Tibial nerve (tissue), 4 donors: ENCODE measurements at places on chromosomes 7 and 10.

- no peak for DNase-seq
These were observed 74.5 kb upstream of the VKORC1L1 start for GRCh38 chr7:65798111-65799075.

DNA sequence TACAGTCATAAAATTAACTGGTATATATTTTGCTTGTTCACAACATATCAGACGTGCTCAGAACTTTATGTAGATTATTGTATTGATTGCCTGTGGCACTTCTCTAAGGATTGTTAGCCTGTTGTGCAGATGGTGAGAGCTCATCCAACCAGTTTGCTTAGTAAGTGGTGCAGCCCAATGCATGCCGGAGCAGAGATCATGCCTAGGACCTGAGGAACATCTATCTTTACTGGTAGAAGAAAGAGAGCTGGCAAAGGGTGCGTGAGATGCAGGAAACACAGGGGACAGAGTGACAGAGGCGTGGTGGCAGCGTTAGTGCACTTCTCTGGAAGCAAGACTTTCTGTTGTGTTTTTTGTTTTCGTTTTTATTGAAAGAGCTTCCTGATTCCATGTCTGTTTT, 35.9 kb downstream of the CCM2 start:
- DNase-seq: no peak

- DNase-seq: no peak
These were observed 319.1 kb downstream of the KIF20B start for GRCh38 chr10:90020506-90020905.

DNA sequence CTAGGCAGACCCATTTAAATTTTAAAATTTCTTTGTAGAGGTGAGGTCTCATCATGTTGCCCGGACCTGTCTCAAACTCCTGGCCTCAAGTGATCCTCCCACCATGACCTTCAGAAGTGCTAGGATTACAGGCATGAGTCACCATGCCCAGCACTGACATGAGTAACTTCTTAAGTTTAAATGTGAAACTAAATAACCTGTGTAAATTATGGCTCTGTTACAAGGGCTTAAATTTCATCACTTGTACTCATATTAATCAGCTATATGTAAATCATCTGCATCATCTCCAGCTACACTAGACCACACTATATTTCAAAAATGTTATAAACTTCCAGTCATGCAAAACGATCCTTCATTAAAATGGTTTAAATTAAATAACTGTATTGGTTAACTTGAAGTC, 56.1 kb downstream of the ATAD1 start:
- DNase-seq: no peak

DNA sequence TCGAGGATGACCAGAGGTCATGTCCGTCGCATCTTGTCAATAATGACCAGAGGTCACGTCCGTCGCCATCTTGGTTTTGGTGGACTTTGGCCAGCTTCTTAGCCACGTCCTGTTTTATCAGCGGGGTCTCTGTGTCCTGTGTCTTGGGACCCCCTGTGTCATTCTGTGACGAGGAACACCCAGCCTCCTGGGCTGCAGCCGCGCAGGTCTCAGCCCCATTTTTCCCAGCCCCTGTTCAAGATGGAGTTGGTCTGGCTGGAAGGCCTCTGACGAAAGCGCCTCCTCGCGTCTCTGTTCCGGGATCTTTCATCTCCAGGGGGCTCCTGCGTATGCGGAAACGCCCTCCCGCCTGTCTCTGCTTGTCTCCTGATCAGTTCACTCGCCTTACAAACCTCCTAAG, 134.2 kb downstream of the ELFN1 start:
- DNase-seq: no peak

DNA sequence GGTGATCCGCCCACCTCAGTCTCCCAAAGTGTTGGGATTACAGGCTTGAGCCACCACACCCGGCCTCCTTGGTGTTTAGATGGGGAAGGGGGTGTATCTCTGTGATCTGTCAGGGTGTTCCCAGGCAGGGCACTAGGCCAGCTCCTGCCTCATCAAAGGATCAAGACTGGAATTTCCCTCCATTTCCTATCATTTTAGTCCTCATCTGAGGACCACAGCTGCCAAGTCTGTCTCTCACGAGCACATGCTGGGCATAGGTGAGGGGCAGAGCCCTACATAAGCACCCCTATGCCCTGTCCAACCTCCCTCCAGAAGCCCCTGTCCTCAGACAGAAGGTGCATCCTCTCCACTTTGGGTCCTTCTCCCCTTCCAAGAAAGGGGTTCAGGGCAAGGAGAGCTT, 19.5 kb downstream of the TRIM56 start:
- no peak for DNase-seq

- no peak for DNase-seq
These were observed 166.4 kb upstream of the TNRC18 start for GRCh38 chr7:5589819-5590595.

- no peak for DNase-seq
These were observed 641.2 kb upstream of the LRRTM3 start for GRCh38 chr10:66284621-66285020.

DNA sequence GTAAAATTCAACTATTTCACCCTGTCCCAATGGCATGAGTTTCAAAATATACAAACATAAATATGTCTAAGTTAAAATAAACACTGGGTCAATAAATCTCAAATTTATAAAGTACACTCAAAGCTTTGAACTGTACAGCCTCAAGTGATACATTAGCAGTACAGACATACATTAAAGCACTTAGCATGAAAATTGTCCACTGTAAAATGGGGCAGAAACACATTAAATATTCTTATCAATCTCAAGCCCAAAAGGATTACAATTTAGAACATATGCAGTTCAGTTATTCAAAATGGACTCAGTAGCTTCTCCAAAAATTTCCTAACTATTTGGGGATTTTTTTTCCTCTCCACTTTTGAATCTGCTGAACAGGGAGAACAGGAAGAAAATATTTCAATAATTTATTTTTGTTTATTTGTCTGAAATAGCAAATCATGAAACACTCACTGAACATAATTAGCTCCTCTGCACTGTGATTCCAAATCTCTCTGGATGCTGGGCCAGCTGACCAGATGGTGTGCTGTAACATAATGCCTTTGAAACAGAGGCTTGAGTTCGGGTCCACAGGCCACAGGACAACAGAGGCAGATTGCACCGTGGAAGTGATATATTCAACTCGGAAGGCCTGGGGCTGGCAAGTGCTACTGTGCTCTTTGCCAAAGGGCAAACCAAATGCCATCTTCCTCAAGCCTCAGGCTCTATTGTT, 248.9 kb upstream of the LRRN3 start:
- no peak for DNase-seq

DNA sequence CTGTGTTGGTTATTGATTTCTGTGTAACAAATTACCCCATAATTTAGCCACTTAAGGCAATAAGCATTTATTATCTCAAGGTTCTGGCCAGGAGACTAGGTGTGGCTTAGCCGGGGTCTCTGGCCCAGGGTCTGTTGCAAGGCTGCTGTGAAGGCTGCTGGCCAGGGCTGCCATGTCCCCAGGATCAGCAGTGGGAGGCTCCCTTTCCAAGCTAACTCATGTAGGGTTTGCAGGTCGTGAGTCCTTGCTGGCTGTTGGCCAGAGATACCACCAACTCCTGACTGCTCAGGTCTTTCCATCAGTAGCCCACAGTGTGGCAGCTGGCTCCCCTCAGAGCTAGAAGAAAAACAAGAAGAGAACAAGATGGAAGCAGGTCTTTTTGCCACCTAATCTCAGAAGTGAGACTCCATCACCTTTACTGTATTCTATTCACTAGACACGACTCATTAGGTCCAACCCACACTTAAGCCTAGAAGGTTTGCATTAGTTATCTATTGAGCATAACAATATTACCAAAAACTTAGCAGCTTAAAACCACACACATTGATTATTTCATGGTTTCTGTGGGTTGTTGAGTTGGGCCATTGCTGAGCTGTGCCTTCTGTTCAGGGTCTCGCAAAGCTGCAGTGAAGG, 185.6 kb downstream of the PFKFB3 start:
- no peak for DNase-seq

DNA sequence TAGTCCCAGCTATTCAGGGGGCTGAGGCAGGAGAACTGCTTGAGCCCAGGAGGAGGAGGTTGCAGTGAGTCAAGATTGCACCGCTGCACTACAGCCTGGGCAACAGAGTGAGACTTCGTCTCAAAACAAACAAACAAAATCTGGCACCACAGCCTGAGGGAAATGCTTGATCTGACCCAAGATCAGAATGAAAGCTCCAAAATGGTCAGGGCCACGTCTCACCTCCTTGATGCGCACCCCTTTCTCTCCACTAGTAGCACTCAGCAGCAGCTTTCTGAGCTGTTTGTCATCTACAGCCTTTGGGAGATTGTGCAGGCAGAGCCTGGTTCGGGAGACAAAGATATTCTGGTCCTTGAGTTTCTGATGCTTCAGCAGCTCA, 22.7 kb downstream of the RBM28 start:
- DNase-seq: no peak

GRCh38 chr7:108166687-108167086, 36.5 kb upstream of the LAMB4 start:
- no peak for DNase-seq
